ENCODE measurements at places on chromosomes 16 and 17.

DNA sequence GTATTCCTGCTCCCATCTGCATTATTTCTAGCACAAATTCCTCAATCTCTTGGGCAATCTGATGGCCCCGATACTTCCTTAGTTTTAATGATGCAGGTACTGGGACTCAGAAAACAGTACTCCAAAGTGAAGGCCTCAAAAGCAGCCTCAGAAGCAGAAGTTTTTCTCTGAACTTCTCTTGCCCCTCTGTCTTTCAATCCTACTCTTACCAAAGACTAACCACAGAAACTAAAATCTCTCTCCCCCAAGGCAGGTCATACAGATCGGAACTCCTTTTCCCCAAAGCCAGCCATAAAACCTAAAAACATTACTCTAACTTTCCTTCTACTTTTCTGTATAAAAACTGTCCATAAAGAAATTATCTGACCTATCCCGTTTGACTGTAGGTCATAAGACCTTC, 103.5 kb downstream of the HS3ST3A1 start:
- no peak for DNase-seq

DNA sequence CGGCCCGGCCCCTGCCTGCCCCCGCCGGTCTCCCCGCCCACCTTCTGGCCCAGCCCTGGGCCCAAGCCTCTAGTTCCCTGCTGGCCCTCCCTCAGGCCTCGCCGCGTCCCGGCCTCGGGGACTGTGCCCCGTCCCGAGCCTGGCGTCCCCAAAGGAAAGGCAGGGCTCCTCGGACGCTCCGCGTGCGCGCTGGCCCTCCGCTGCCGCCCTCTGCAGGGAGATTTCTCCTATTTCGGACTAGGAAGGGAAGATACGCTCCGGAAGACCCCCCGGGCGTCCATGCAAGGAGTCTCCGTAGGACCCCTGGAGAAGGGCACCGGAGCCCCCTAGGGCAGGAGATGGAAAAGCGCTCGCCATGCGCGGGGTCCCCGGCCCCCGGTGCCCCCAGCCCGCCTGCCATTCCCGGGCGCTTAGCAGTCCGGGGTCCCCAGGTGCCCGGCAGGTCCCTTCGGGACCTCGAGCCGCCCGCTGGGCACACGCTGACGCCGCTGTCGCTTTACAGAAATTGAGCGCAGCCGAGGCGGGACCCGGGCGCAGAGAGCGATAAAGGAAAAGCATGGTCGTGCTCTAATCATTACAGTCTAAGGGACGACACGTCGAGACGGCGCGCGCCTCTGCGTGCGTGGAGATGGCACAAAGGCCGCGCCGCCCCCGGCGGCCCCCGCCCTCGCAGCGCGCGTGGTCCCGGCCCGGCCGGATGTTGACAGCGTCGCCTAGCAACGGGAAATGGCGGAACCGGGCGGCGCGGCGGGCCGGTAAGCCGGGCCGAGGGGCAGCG, at the start of gene CCDC40:
TSS of gene CCDC40 (plus strand) at position 706 of the 778 bp plus-strand sequence. CDS start at position 727, 21 bp downstream.
- DNase-seq = peak; percentile 76

DNA sequence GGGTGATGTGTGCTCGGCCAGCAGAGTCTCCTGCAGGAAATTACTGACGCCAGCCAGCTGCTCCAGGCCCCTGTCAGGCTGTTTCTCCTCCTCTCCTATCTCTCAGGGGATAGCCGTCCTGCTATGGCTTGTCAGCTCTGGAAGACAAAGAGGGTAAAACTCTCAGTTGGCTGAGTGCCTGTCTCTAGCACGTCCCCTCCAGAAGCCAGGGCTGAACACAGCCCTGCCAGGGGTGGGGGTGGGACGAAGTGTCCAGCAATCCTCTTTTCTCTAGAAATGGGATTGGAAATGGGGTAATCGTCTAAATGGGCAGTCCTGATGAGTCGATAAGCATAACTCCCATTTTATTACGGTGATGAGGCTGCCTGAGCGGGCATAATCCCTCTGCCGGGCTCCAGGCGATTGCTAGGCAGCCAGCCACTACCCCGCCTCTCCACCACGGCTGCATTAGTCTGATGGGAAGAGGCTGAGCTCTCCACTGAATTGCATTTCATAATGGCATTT, 89.1 kb upstream of the GNAO1 start:
- no peak for DNase-seq

GRCh38 chr16:28289048-28289447, 3.3 kb upstream of the SBK1 start:
- DNase-seq = no peak

GRCh38 chr17:30519166-30519565, 42.0 kb downstream of the GOSR1 start:
- DNase-seq = no peak

- DNase-seq = no peak
Observed at GRCh38 chr16:10834130-10834529, 15.5 kb upstream of the TVP23A start.

GRCh38 chr16:87930456-87930855, 5.9 kb downstream of the CA5A start:
- no peak for DNase-seq

DNA sequence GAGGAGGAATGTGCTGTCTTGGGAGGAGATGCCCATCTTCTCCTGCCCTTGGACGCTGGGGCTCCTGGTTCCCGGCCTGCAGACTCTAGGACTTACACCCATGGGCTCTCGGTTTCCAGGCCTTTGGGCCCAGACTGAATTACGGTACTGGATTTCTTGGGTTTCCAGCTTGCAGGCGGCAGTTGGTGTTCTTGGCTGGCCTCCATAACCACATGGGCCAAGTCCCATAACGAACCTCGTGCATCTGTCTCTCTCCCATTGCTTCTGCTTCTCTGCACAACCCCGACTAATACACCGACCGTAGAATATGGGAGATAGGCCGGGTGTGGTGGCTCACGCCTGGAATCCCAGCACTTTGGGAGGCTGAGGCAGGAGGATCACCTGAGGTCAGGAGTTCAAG, 162.6 kb downstream of the SDK2 start:
- no peak for DNase-seq

GRCh38 chr17:28115046-28115445, 72.6 kb downstream of the NLK start:
- DNase-seq = no peak

GRCh38 chr17:44976206-44976605, 8.1 kb upstream of the C1QL1 start:
- DNase-seq = no peak

DNA sequence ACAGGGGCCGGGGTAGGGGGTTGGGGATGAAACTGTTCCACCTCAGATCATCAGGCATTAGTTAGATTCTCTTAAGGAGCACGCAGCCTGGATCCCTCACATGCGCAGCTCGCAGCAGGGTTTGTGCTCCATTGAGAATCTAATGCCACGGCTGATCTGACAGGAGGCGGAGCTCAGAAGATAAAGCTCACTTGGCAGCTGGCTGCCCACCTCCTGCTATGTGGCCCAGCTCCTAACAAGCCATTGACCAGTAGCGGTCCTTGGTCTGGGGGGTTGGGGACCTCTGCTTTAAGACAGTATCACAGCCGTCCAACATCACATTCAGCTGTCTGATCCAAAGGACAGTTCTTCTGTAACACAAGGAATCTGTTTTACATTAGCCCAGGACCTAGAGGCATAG, 62.5 kb downstream of the SLC39A11 start:
- DNase-seq = no peak

DNA sequence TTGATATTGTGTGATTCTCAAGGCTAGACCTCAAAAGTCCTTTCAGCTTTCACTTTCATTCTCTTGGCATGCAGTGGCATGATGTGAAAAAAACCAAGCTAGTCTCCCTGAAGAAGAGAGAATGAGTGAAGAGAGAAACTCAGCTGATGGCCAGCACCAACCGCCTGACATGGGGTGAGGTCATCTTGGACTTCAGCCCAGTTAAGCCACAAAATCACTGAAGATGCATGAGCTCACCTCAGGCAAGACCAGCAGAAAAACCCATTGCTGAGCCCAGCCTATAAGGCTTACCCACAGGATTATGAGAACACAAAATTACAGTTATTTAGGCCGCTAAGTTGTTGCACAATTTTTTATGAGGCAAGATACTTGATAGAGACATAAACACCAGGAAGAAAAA, 496.5 kb downstream of the TOX3 start:
- no peak for DNase-seq

DNA sequence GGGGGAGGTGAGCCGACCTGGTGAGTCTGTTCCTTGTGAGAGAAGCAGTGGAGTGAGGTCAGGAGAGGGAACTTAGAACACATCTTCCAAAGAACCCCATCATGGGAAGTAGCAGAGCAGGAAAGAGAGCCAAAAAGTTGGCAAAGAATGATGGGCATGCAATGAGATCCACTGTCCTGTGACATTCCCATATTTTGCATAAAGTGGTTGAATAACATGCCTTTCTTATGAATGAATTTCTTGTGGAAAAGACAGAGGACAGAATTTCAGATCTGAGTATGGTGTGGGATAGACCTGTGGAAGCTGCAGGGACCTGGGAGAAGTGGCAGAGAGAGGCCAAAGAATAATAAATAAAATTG, 41.3 kb downstream of the TMEM100 start:
- DNase-seq = no peak

DNA sequence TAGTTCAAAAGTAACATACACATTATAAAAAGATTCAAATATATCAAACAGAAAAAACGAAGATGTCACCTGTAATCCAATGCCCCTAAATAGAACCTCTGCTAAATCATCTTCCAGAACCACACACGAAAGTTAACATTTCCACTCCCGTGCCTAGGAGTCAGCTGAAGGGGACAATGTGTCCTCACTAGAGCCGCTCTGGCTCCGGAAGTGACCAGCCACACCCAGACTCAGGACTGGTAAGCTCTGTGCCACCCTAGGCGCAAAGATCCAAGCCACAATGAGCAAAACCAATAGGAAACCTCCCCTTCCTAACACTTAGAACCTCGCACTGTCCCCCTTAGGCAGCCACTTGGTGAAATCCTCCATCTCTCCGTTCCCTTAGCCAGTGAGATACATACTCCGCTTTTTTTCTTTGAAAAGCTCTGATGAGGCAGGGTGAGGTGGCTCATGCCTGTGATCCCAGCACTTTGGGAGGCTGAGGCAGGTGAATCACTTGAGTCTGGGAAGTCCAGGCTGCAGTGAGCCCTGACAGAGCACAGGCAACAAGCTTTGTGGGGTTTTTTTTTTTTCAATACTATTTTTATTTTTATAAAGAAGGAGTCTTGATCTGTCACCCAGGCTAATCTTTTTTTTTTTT, 11.8 kb downstream of the CTRB1 start:
- no peak for DNase-seq

GRCh38 chr17:8963014-8963413, 2.5 kb downstream of the PIK3R5 start:
- DNase-seq = no peak

- peak; percentile 87 for DNase-seq
Observed at GRCh38 chr17:7573324-7574080, 5.9 kb upstream of the CD68 start.

GRCh38 chr17:41894791-41895331, 23.9 kb downstream of the ACLY start:
- no peak for DNase-seq

GRCh38 chr16:55047903-55048497, 117.3 kb downstream of the IRX5 start:
- no peak for DNase-seq

DNA sequence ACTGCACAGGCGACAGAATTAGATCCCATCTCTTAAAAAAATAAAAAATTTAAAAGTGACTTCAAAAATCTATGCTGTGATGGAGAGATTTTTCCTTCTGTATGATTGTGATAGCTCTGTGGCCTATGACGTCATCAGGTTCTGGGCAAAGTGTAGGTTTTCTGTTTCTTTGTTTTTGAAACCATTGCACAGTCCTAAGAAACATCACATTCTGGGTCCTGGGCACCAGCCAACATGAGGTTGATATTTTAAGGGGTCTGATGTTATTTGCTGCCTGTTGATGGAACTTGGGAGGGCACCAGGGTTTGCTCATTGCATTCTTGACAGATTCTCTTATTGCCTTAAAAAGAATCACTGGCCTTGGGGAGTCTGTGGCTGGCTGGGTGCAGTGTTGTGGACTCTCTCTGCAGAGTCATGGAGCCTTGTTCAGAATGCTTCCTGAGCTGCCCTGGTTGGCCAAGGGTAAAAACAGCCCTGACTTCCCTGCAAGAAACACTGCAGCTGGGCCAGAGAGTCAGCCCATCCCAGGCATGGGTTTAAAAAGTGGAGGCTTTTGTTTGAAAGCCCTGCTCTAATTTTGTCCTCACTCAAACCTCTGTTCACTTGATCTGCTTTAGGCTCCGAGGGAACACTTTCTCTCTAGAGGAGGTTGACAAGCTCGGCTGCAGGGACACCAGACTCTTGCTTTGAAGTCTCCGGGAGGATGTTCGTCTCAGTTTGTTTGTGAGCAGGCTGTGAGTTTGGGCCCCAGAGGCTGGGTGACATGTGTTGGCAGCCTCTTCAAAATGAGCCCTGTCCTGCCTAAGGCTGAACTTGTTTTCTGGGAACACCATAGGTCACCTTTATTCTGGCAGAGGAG, 10.5 kb upstream of the CYLD start:
- DNase-seq = no peak

GRCh38 chr17:26766743-26767142, 527.2 kb upstream of the WSB1 start:
- DNase-seq = no peak

- DNase-seq = no peak
Observed at GRCh38 chr17:34379868-34380267, 16.8 kb upstream of the CCL1 start.

DNA sequence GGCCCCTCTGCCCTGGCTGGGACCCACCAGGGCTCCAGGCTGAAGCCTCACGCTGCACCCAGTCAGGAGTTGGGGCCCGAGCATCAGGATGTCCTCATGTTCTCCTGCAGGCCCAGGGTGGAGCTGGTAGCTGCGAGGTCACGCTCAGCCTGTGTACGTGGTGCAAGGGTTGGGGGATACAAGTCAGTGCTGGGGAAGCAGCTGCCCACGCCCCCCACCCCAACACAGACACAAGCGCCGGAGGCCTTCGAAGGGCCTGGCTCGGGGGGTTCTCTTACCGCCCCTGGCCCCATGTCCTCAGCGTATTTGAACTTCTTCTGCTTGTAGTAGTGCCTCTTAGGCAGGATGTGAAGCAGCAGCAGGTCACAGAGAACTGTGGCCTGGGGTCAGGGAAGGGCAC, 4.9 kb upstream of the CAMKK1 start:
- no peak for DNase-seq

GRCh38 chr17:72587156-72587555, 466.3 kb downstream of the SOX9 start:
- DNase-seq = no peak

DNA sequence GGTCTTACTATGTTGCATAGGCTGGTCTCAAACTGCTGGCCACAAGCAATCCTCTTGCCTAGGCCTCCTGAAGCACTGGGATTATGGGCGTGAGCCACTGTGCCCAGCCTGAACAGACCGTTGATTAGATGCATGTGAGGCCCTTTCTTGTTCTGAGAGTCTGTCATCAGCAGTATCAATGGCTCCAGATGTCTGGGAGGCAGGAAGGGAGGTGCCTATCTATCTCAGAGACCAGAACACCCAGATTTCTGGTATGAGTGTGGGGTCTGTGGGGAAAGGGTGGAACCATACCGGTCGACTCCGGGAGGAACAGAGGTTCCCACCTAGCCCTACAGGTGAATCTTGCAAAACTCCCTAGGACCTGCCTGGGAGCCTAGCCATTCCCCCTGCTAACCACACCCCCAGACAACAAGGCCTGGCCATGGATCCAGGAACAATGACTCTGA, 71.7 kb downstream of the PRKCB start:
- DNase-seq = no peak
